Kidney capillary endothelial cell (primary cell): ENCODE measurements at places on chromosomes 3 and 15.
A peak's percentile ranks its signal among the peaks of the same experiment; 100 is the strongest.

DNA sequence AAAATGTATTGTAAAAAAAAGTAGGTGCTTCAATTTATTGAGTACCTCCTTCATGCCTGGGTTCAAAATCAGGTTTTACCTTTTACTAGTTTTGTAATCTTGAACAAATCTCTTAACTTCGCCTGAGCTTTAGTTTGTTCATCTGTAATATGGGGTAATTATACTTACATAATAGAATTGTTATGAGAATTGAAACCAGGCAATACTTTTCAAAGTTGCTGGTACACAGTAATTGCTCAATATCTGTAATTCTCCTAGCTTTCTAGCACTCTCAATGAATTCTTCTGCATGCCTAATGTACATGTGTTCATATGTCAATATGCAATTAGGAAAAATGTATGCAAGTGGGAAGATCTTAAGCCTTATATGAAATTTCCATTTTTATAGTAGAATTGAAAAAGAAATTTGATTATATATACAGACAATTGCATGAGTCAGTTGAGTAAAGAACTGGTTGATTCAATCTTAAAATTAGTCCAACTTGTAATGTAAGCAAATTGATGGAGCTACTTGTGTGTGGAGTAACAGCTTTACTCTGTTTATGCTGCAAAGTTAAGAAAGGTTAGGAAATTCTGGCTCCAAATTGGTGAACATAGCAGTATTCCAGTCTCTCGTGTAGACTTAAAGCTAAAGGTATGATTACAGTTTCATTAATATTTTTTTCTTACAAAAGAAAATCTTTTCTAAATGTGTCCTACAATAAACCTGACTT lies 4.1 kb downstream of the TNFSF10 start:
- no peak for DNase-seq

- DNase-seq = no peak
These were observed 54.0 kb downstream of the KCNH8 start for GRCh38 chr3:19202303-19202702.

DNA sequence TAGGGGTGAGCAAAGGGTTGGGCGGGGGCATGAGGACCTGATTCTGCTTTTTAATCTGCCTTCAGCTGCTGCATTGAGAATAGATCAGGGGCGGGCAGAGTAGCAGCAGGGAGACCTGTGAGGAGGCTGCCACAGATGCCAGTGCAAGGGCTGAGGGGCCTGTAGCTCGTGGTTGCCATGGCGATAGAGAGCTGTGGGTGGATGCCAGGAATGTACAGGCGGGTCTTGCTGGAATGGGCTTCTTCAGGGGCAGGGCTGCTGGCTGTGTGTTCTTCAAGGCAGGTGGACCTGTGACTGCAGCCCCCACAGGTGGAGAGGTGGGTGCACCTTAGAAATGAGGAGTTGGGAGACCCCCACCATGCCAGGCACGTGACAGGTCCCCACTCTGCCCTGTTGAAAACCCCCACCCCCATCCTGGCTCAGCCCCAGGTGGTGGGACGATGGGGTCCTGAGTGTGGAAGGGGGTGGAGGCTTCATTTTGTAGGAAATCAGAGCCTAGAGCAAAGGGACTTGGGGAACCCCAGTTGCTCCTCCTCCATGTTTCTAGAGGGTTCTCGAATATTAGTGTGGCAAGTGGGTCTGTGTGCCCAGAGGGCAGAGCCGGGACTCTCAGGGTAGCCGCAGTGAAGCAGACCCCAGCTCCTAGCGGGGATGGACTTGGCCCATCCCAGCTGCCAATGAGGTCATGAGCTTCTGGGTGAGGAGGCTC lies 38.3 kb downstream of the SLC6A6 start:
- no peak for DNase-seq

GRCh38 chr15:87269566-87269965 lies 987.0 kb downstream of the NTRK3 start:
- DNase-seq = no peak

GRCh38 chr3:173065543-173065981 lies 75.5 kb downstream of the SPATA16 start:
- DNase-seq = no peak

DNA sequence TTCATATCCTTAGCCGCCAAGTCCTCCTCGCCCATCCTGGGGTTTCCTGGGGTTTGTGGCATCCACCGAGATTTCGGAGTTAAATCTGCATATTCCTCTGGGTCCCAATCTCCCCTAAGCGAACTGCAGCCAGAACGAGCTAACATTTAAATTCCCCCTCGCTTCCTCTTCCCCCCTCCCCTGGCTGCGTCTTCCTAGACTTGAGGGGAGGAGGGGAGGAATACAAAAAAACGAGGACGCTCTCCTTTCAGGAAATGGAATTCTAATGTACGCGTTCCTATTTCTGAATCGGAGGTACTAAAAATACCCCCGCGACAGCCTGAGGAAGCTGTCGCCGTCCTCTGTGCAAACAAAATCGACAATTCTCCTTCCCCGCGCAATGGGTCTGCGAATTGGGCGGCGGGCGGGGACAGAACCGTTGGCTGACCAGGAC lies 5.6 kb downstream of the FEZF2 start:
- DNase-seq = no peak

- DNase-seq = no peak
These were observed 325.6 kb upstream of the AZI2 start for GRCh38 chr3:28674212-28674611.

GRCh38 chr3:138034918-138035317 lies 25.0 kb downstream of the CLDN18 start:
- no peak for DNase-seq

DNA sequence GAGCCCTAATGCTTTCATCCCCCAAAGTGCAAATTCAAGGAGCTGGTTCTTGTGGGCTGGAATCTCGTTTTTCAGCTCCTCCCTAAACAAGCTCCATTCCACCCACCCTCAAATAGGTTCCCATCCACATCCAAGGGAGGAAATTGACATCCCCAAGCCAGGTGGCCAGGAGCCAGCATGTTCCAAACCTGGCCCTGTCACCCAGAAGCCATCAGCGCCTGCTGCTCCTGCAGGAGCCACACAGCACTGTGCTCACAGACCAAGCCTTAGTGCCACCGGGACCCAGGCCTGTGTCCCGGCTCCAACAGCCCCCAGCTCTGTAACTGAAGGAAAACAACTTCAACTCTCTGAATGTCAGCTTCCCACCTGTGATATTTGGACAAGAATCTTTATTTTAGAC lies 263.6 kb downstream of the UACA start:
- no peak for DNase-seq

DNA sequence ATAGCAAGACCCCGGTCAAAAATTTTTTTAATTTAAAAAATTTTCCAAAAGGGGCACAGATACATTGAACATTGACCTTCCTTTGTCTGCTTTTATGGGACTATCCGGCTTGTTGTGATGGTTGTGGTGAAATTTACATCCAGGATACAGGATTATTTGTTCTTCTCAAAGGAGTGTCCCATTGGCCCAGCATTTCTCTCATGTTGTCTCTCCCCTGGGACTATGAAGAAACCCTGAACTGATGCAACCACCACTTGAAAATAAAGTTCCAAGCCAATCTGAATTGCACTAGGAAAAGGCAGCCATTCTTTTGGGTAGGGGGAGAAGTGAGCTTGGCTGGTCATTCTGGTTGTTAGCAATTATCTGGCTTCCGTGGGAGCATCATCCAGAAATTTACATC lies 58.4 kb downstream of the PPARG start:
- DNase-seq = no peak

- DNase-seq = no peak
These were observed 9.0 kb downstream of the DPH3 start for GRCh38 chr3:16255726-16256125.

GRCh38 chr15:60195611-60196010 lies 191.5 kb downstream of the FOXB1 start:
- no peak for DNase-seq

- no peak for DNase-seq
These were observed 59.2 kb downstream of the UACA start for GRCh38 chr15:70704166-70704565.

- no peak for DNase-seq
These were observed 232.8 kb downstream of the TAFA4 start for GRCh38 chr3:68699541-68699940.

GRCh38 chr3:189981668-189982067 lies 139.0 kb downstream of the P3H2 start:
- DNase-seq = no peak

DNA sequence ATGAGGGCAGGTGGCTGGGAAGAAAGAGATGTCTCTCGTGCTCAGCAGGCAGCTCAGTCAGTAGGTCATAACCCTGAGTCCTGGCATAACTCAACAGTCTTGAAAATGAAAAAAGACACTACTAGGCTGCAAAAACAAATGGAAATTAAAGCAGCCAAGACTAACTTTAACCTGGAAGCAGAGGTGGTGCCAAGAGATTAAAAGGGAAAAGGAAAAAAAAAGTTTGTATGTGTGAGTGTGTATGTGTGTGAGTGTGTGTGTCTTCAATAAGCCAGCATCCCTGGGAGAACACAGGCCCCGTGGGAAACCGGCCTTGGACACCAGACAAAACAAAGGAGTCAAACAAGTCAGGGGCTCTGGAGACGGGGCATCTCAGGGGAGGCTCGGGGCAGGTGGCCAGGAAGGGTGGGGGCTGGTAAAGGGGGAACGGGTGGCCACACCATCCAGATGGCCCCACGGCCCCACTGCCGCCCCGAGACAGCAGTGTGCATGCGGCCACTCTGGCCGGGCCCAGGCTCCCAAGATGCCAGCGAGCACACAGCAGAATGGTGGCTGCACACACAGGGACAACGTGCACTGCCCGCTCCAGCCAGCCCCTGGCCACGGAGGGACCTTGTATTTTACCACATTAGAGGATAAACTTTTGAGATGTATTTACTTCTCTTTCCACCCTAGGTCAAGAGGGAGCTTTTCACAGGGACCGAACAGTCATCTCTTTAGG lies 23.8 kb downstream of the CYFIP1 start:
- DNase-seq = no peak

GRCh38 chr3:72337480-72337855 lies 510.8 kb downstream of the SHQ1 start:
- no peak for DNase-seq

GRCh38 chr3:172982736-172983364 lies 158.2 kb downstream of the SPATA16 start:
- no peak for DNase-seq

- no peak for DNase-seq
These were observed 211.0 kb downstream of the RORA start for GRCh38 chr15:61018083-61018482.

DNA sequence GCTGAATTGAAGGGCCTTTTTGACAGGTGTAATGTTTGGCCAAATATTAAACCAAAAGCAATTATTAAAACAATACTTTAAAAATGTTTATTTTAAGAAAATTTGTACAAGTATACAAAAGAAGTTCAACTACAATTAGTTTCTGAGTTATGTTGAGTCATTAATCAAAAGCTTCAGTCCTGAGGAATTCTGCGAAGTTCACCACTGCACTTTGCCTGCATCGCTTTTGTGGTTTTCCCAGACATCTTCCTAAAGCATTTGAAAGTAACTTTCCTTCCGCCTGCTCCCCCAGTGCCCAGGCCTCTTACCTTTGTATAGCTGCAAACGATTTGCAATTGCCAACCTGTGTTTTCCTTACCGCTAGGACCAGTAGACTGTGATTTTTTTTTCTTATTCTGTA lies 69.5 kb downstream of the KCNAB1 start:
- no peak for DNase-seq

GRCh38 chr15:91887321-91887720 lies 33.8 kb downstream of the SLCO3A1 start:
- DNase-seq = no peak

DNA sequence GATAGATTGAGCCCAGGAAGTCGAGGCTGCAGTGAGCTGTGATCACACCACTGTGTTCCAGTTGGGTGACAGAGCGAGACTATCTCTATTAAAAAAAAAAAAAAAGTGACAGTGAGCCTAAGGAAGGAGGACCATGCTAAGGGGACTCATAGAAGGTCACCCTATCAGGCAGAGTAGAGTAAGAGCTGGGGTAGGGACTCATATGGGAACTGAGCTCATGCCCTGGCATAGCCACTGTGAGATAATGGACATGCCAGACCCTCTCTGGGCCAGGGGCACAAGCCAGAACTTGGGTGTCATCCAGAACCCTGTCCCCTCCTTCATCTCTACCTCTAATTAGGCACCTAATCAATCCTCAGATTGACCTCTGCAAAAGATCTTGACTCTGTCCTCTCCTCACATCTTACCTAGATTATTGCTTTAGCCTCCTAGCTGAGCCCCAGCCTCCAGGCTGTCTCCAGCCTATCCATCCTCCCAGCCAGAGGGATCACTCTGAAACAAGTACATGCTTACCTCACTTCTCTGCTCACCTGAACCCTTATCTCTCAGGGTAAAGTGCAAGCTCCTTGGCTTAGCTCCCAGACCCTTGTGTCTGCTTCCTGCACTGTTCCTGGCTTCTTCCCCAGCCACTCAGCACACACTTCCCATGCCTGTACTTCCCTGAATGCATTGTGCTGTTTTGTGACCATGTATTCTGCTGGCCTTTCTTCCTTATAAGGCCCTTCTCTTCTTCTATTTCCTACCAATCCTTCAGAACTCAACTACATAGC lies 76.4 kb downstream of the DAPK2 start:
- DNase-seq = no peak

DNA sequence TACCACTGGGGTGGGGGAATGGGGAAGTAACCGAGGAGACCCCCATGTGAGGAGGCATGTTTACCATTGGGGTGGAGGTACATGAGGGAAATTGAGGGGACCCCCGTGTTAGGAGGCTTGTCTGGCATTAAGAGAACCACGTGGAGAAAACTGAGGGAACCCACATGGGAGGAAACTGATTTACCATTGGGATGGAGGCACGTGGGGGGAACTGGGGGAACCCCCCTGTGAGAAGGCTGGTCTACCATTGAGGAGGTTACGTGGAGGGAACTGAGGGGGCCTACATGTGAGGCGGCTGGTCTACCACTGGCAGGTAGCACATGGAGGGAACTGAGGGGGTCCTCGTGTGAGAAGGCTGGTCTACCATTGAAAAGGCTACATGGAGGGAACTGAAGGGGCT lies 159.4 kb downstream of the FBLN2 start:
- DNase-seq = no peak

- no peak for DNase-seq
These were observed 35.4 kb downstream of the LIPC start for GRCh38 chr15:58467121-58467721.

- no peak for DNase-seq
These were observed 129.9 kb downstream of the LRRC3B start for GRCh38 chr3:26752466-26752865.

- DNase-seq = no peak
These were observed 97.6 kb downstream of the TPRG1 start for GRCh38 chr3:189269365-189269764.

GRCh38 chr3:184800349-184800930 lies 11.5 kb upstream of the VPS8 start:
- no peak for DNase-seq

GRCh38 chr3:178137206-178137605 lies 399.0 kb upstream of the KCNMB2 start:
- peak; percentile 9 for DNase-seq

- peak; percentile 20 for DNase-seq
These were observed 315.3 kb upstream of the UBE2E2 start for GRCh38 chr3:22887664-22888291.

DNA sequence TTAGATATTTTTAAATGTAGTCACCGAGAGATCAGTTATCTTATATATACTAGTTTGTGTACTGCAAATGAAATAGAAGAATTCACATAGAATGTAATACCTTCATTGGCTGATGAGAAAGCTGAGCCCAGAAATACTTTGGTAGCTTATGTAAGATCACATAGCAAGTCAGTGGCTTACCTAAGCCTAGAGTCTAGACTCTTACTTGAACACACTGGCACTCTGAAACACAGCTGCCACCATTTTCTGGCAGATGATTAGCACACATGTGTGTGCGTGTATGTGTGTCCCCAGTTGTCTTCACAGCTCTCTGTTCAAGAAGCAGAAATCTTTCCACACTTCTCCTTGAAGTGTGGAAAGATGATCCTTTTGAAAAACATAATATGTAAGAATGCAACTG lies 124.3 kb downstream of the NEO1 start:
- DNase-seq = no peak
